ENCODE measurements at places on chromosomes 4 and X. TPM values are rescaled to one million over a fixed set of nuclear protein-coding genes. Genes with fewer than 3 reads are reported as not detected.

DNA sequence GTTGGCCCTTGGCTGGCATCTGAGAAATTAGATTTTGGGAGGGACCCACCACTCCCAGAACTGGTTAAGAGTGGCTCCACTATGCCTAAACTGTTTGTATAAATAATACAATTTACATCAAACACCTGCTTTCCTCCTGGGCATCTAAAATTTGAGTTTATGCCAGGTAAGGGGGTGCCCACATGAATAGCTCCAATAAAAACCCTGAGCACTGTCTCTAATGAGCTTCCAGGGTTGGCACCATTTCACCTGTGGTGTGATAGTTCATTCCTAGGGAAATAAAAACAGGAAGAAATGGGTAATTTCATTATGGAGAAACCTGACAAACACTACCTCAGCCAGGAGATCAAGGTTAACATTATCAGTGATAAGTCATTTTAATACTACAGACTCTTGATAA lies 119.7 kb downstream of the FRYL start:
- DNase-seq: no peak

Gene TCEAL7
- total RNA-seq: 7.7 TPM

Gene EDA2R
- total RNA-seq: 11.9 TPM

- DNase-seq: no peak
Observed at GRCh38 chr4:12545812-12546211, 938.3 kb downstream of the RAB28 start.

DNA sequence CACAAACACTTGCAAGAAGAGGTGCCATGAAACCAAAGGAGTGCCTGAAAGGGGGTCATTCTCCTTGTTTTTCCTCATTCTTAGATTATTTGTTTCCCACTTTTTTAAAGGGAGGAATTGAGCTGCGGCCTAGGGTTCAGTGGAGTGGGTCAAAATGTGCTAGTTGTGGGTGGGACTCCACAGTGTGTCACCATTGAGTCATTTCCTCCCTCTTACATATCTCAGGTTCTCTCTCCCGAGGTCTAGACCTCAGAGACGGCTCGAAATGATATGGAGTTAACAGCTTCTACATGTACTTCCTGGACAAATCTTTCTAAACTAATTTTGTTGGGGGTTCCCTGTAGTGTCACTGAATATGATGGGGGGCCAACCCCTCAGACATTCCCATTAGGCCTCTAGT lies 328.4 kb upstream of the SPANXN1 start:
- no peak for DNase-seq
